Astrocyte of the spinal cord (primary cell): ENCODE measurements at places on chromosomes 11 and 22.

DNA sequence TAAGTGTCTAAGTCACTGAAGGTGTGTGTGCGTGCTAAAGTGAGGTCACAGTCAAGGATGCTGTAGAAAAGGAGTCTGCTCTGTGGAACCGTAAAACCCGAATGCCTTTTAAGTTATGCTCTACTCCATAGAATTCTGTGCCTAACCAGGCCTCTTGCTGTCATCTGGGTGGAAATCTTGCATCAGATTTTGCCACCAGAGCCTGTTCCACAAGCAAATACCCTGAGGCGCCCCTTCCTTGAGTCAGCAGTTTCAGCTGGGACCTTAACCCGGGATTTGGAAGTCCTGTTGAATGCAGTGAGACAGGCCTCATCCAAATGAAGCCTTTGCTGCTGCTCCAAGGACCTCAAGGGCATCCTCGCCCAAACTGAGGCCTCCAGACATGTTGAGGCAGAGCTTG lies 109.8 kb downstream of the WNT11 start:
- DNase-seq, result no peak

DNA sequence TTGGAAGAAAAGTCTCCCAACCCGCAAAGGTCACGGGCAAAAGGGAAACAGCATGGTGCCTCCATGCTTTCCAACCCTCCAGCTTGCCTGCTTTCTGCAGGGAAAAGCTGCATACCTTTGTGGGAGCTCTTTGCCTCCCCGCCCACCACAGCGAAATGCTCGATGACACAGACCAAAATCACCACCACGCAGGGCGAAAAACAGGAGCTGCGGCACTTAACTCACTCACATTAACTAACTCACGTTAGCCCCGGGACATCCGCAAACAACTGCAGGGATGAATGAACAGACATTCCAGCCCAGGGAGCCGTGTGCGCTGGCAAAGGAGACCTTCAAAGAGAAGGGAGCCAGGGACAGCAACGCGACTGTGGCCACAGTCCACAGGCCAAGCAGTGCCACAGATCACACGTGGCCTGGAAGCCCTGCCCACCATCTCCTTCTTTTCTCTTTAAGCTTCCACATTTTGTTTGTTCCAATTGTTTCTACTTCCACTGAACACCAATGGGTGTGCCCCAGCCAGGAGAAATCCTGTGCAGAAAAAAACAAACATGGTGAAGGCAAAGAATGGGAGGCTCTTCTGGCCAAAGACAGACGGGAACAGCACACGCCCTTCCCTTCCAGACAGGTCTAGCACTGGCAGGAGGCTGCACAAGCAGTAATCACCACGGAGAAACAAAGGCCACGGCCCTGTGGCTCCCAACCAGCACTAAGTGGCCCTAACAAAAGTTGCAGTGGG lies 39.3 kb downstream of the DUSP8 start:
- peak; percentile 55 for DNase-seq

- DNase-seq, result peak; percentile 71
Observed at GRCh38 chr22:43066844-43067385, 22.3 kb downstream of the TTLL1 start.

DNA sequence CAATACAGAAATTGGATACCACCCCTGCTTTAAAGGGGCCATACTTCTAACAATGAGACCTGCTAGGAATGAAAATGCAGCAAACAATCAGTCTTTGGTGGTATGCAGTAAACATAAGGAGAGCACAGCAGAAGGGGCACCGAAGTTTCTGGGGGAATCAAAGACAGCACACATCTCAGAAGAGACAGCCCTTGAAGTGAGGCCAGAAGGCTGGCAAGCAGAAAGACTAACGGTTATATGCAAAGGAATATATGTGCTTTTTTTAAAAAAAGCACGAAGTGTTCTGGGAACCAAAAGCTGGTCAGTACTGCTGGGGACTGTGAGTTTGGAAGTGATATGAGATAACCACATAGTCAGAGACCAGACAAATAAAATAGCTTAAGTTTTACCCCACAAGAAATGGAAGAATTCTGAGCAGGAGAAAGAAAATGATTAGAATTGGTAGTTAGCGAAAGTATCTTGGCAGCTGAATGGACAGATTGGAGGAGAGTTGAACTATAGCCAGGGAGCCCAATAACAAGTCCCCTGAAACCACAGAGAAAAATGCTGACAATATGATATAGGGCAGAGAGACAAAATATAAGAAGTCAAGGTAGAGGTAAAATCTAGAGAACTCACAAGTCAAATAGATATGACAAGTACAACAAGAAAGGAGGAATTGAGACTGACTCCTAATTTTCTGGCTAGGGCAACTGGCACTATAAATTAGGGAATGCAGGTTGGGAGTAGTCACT lies 125.7 kb downstream of the MRTFA start:
- DNase-seq, result peak; percentile 16

- DNase-seq, result no peak
Observed at GRCh38 chr11:2463766-2464277, 19.0 kb downstream of the KCNQ1 start.

GRCh38 chr11:77966338-77966737 lies 28.1 kb downstream of the INTS4 start:
- no peak for DNase-seq

- no peak for DNase-seq
Observed at GRCh38 chr11:104688731-104689130, 209.5 kb downstream of the CASP12 start.

GRCh38 chr11:113806406-113806805 lies 26.8 kb downstream of the CLDN25 start:
- no peak for DNase-seq

GRCh38 chr22:42199025-42199424 lies 68.4 kb upstream of the CYP2D6 start:
- no peak for DNase-seq

- DNase-seq, result peak; percentile 45
Observed at GRCh38 chr11:22787551-22788162, 41.9 kb downstream of the SVIP start.

DNA sequence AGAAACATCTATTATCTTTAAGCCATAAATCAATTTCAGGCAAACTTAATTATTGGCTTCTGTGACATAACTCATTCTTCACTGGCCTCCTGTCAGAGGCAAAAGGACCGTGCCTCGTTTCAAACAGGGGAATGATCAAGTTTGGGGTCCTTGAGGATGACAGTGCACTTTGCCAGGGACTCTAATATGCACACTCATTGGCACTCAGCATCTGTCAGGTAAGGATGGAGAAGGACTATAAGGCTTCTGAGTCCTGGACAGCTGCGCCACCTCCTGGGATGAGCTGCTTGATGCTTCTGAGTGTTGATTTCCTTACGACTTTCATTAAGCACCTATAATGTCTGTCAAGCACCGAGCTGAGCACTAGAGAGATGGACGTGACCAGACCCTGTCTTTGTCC lies 20.2 kb downstream of the BPIFC start:
- DNase-seq, result no peak

- no peak for DNase-seq
Observed at GRCh38 chr11:115316696-115317095, 187.5 kb downstream of the CADM1 start.

GRCh38 chr11:75733431-75734107 lies 15.9 kb downstream of the MOGAT2 start:
- DNase-seq, result peak; percentile 4

GRCh38 chr11:131875611-131876010 lies 505.2 kb downstream of the NTM start:
- DNase-seq, result no peak
